ENCODE measurements at places on chromosomes 1 and 21.

DNA sequence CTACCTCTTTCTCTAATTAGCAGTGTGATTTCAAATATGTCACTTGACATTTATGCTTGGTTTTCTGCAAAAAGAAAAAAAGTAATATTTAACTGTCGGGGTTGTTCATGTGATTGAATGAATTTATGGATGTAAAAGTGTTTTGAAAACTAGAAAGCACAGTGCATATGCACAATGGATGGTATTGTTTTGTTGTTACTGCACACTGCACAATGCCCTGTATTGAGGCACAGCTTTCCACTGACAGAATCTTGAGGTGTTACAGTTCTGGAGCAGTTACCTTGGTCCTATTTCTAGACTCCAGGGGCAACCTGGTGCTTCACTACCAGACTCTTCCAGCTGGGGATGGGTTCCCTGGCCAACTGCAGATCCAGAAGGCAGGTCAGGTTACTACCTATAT lies 116.8 kb upstream of the L1TD1 start:
- no peaks in the 10 kb centered on the region for H3K27me3 ChIP-seq
- no peak overlapping the region for H3K4me3 ChIP-seq
- H3K36me3 ChIP-seq: no peaks in the 10 kb centered on the region
- H3K27ac ChIP-seq: no peak overlapping the region

DNA sequence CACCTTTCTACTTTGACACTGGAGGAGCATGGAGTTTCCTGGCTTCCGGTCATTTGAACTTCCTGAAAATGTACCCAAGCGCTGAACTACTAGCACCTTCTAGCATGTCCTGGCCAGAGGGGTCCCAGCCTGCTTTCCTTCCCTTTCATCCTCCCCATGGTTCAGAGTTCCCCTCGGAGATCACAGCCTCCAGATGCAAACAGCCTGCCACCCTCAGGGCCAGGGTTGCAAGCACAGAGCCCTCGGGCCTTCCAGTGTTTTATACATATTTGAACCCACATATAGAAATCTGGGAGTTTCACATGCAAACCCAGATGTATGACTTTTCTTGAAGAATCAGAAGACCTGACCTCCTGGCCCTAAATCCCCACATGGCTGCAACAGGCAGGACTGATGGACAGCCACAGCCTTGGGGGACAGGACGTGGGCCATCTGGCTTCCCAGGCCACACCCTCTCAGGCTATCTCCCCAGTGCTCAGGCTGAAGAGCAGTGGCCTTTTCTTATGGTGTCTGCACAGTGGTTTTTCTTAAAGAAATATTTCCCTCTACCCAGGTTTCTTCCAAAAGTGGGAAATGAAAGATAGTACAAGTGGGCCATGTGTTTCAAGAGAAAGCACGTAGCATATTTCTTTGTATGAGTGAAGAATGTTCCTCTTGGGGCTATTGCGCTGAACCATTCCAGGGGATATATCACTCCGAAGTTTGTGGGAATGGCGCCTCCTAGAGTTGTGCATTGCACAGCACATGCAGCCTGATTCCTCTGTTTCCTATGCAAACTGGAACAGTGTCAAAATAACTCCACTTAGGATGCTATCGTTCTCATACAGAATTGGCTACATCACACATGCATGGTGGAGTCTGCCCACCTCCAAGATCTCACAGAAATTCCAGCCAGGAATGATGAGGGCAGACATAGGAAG lies 232.0 kb upstream of the VAMP3 start:
- peak overlapping the region; percentile 50 for H3K4me3 ChIP-seq
- H3K27ac ChIP-seq: peak overlapping the region; percentile 84
- H3K27me3 ChIP-seq: peaks cover 7% of the 10 kb centered on the region
- peak; percentile 22 for DNase-seq

GRCh38 chr1:50705041-50705440 lies 255.0 kb downstream of the FAF1 start:
- H3K4me1 ChIP-seq: peaks cover 45% of the 10 kb centered on the region

- peaks cover 11% of the 10 kb centered on the region for H3K4me1 ChIP-seq
- H3K36me3 ChIP-seq: no peaks in the 10 kb centered on the region
- peak overlapping the region; percentile 63 for H3K4me3 ChIP-seq
- peak; percentile 63 for DNase-seq
- peaks cover 19% of the 10 kb centered on the region for H3K27me3 ChIP-seq
- H3K27ac ChIP-seq: no peak overlapping the region
Observed at GRCh38 chr1:204363335-204364114, 3.8 kb upstream of the PLEKHA6 start.

DNA sequence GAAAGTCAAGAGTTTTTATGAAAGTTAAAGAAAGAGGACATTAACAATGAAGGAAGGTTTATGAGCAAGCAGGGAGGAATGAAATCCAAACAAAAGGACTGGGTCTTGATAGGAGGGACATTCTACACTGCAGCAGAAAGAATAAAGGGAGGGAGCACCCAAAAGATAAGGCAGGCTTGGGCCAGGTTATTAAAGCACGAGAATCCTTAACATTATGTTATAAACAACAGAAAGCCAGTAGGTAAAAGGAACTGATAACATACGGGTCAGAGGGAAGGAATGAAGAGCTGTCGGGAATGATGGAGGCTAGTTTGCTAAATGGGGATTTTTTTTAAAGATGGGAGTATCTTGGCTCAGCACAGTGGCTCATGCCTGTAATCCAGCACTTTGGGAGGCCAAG lies 19.4 kb downstream of the LPGAT1 start:
- no peaks in the 10 kb centered on the region for H3K27me3 ChIP-seq
- no peak overlapping the region for H3K4me3 ChIP-seq
- H3K4me1 ChIP-seq: no peaks in the 10 kb centered on the region
- DNase-seq: no peak

GRCh38 chr1:203327684-203328457 lies 22.6 kb downstream of the BTG2 start:
- H3K36me3 ChIP-seq: no peaks in the 10 kb centered on the region
- peak overlapping the region; percentile 97 for H3K27ac ChIP-seq
- peak overlapping the region; percentile 94 for H3K4me3 ChIP-seq
- H3K4me1 ChIP-seq: peaks cover 52% of the 10 kb centered on the region
- peak; percentile 47 for DNase-seq
- H3K27me3 ChIP-seq: peaks cover 15% of the 10 kb centered on the region

DNA sequence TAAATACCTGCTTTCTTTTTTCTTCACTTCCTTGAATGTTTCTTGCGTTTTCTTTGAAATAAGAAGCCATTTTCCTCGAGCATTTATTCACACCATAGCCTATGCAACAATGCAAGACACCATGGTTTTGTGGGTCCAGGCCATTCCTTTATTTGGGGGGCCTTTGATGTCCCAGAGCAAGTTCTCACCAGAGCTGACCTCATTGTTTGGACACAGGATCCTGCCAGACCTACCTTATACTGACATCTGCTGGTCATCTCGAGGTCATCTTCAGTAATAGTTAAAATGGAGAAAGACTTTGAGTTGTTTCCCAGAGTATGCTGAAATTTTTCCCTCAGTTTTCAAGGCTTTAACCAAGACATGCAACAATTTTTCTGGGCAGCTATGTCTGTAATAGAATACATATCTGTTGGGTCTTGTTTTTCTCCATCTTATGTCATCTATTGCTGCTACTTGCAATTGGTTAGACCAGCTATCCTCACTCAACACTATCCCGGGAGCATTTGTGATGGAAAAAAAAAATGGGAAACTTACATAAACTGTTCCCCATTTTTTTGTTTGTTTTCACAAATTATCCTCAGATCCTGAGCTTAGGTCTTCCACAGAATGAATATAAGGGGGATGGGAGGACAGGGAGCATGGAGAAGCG lies 34.0 kb upstream of the BACE2 start:
- no peak for DNase-seq
- H3K36me3 ChIP-seq: peaks cover 6% of the 10 kb centered on the region
- H3K27ac ChIP-seq: no peak overlapping the region
- H3K27me3 ChIP-seq: peaks cover 5% of the 10 kb centered on the region
- H3K4me3 ChIP-seq: no peak overlapping the region
- H3K4me1 ChIP-seq: no peaks in the 10 kb centered on the region

GRCh38 chr1:63073309-63074306 lies 248.8 kb upstream of the FOXD3 start:
- peaks cover 5% of the 10 kb centered on the region for H3K36me3 ChIP-seq
- H3K4me3 ChIP-seq: peak overlapping the region; percentile 87
- DNase-seq: peak; percentile 59
- no peak overlapping the region for H3K27ac ChIP-seq

DNA sequence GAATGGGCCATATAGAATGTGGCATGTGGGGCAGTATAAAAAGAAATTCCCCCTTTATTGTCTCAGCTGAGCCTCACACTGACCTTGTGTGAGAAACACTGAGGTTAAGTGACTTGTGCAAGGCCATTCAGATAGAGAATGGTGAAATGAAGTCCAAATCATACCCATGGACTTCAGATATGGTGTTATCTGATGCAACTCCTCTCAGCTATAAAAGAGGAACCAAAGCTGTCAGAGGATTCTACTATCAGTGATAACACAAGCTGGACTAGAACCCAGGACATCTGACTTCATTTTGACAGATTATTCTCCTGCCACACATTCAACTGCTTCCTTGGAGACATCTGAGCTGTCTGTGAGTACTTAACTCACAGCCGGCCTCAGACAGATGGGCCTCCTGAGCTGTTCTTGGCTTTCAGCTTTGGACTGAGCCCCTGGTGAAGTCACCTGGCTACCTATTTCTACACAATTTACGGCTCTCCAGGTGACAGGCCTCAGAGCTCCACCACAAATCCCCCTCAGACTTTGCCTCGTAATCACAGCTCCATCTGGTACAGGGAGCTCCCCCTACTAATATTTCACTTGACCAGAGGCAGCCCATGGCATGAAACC lies 104.6 kb downstream of the PLXNA2 start:
- no peak overlapping the region for H3K27ac ChIP-seq
- no peak for DNase-seq
- H3K4me1 ChIP-seq: peaks cover 11% of the 10 kb centered on the region
- no peak overlapping the region for H3K4me3 ChIP-seq
- H3K27me3 ChIP-seq: peaks cover 5% of the 10 kb centered on the region

DNA sequence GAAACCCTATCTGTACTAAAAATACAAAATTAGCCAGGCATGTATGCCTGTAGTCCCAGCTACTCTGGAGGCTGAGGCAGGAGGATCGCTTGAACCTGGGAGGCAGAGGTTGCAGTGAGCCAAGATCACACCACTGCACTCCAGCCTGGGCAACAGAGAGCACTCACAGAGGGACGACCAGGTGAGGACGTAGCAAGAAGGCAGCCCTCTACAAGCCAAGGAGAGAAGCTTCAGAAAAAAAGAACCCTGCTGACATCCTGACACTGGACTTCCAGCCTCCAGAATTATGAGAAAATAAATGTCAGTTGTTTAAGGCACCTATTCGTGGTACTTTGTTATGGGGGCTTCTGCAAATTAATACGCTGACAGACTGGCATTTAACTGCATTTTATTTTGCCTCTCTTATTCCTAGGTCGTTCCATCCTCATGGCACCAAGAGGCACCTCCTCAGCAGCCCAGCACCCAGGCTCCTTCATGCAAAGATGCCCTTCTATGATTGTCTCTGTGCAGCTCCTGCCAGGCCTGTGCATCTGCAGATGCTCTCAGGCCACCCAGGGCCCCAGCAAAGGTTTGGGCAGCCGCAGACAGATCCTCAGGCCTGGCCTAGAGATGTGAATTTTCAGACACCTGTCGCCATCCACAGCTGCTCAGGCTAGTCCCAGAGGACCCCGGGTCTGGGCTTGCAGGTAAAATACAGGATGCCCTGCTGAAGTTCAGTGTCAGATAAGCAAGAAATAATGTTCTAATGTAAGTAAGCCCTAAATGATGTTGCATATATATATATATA lies 86.0 kb upstream of the COX20 start:
- peaks cover 8% of the 10 kb centered on the region for H3K4me1 ChIP-seq
- no peaks in the 10 kb centered on the region for H3K36me3 ChIP-seq
- peaks cover 4% of the 10 kb centered on the region for H3K27me3 ChIP-seq
- peak overlapping the region; percentile 43 for H3K27ac ChIP-seq

- H3K27ac ChIP-seq: no peak overlapping the region
- no peak for DNase-seq
- H3K4me1 ChIP-seq: peaks cover 7% of the 10 kb centered on the region
- no peak overlapping the region for H3K4me3 ChIP-seq
- H3K36me3 ChIP-seq: no peaks in the 10 kb centered on the region
- no peaks in the 10 kb centered on the region for H3K27me3 ChIP-seq
Observed at GRCh38 chr1:9075022-9075421, 5.6 kb upstream of the SLC2A5 start.

- H3K27ac ChIP-seq: no peak overlapping the region
- H3K36me3 ChIP-seq: no peaks in the 10 kb centered on the region
- H3K4me1 ChIP-seq: peaks cover 4% of the 10 kb centered on the region
- no peak for DNase-seq
- no peak overlapping the region for H3K4me3 ChIP-seq
Observed at GRCh38 chr1:61498342-61498741, 226.6 kb downstream of the TM2D1 start.

- no peak overlapping the region for H3K27ac ChIP-seq
- H3K4me1 ChIP-seq: no peaks in the 10 kb centered on the region
- no peak for DNase-seq
Observed at GRCh38 chr1:159146980-159147379, 24.4 kb upstream of the CADM3 start.

GRCh38 chr1:200857804-200858203 lies 15.0 kb upstream of the GPR25 start:
- H3K27me3 ChIP-seq: no peaks in the 10 kb centered on the region
- H3K27ac ChIP-seq: no peak overlapping the region
- H3K36me3 ChIP-seq: no peaks in the 10 kb centered on the region
- no peak overlapping the region for H3K4me3 ChIP-seq
- DNase-seq: no peak

DNA sequence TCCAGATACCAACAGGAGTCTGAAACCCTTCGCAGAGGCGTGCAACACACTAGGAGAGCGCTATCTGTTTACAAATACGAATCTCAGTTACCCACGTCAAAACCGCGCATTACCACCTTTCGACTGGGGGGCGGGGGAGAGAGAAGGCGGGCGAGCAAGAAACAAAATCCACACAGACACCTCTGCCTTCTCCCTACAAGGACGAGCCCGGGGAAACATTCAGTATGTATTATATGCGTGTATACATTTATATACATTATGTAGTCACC lies 722 bp downstream of the TUT4 start:
- H3K36me3 ChIP-seq: no peaks in the 10 kb centered on the region
- no peak overlapping the region for H3K4me3 ChIP-seq
- peaks cover 3% of the 10 kb centered on the region for H3K4me1 ChIP-seq
- H3K27ac ChIP-seq: no peak overlapping the region
- H3K27me3 ChIP-seq: peaks cover 2% of the 10 kb centered on the region

Data from glutamatergic neuron (in vitro differentiated cells).